ENCODE measurements at places on chromosomes 13 and 19.

- H3K4me3 ChIP-seq: no peak overlapping the region
- no peaks in the 10 kb centered on the region for H3K27me3 ChIP-seq
- H3K27ac ChIP-seq: no peak overlapping the region
- DNase-seq: no peak
Measured at GRCh38 chr13:92259046-92259445, 860.6 kb downstream of the GPC5 start.

DNA sequence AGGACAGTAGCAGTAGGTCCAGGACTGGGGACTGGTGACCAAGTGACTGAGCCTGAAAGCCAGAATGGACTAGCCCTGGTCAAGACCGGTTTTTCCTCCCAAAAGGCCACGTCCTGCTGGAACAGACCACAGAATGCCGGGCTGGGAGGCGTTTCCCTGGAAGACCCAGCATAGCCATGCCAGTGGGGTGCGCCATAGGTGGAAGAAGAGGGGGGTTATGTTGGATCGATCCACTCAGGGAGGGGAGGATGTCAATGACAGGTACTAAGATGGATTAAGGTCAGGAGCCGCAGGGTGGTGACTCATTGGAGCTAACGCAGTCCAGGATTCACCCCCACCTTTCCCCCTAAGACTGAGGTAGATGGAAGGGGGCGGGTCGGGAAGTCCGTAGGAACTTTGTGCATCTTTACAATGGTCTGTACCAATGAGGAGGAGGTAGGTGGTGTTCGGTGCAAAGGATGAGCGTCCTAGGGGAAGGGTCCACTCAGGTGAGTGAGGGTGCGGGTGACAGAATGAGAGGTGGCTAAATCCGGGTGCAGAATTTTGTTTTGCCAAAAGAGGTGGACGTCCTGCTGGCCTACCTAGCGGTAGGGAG, 21.0 kb downstream of the VASP start:
- peak overlapping the region; percentile 40 for H3K27ac ChIP-seq
- no peaks in the 10 kb centered on the region for H3K27me3 ChIP-seq

DNA sequence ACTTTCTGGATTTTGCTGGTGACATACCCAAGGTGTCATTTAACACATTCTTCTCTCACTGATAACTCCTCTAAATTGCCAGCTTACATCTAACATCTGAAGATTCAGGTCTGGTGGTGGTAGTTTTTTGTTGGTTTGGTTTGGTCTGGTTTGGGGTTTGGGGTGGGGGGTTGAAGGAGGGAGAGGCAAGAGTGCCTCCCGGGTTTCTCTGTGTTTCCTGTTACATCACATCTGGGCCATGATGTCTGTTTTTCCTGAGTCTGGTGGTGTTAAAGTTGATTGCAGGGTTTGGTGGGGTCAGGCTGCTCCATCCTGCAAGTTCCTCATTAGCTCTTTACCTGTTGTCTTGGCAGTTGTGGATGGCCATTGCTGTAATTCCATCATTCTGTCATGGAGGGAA, 155.8 kb upstream of the UBL3 start:
- no peaks in the 10 kb centered on the region for H3K4me1 ChIP-seq
- H3K36me3 ChIP-seq: no peaks in the 10 kb centered on the region

GRCh38 chr19:42316223-42317211, 3.4 kb downstream of the TMEM145 start:
- H3K27ac ChIP-seq: no peak overlapping the region
- H3K4me3 ChIP-seq: no peak overlapping the region
- H3K36me3 ChIP-seq: no peaks in the 10 kb centered on the region
- no peaks in the 10 kb centered on the region for H3K27me3 ChIP-seq

DNA sequence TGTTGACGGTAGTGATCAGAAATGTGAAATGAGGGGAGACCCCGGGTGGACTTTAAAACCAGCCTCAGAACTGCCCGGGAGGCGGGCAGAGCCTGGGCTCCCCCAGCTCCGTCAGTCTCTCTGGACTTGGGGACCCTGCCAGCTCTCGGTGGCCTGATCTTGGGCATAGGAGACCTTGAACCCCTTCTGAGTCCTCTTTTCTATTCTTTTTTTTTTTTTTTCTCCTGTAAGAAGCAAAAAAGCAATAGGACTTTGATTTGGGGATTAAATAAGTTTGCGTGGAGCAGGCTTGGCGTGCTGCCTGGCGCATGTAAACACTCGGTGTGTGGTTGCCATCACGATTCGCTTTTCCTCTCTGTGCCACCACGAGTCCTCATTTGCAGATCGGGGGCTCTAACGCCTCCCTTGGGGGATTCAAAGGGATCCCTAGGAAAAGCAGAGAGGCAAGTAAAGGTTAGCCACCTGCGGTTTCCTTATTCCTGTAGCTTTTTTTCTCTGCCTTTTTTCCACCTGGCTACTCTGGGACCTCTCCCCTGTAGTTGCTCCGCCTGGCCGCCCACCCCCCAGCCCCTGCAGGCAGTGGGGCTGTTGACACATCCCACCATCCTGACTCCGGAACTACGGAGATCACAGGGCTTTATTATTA, 1.3 kb downstream of the SAFB start:
- peak overlapping the region; percentile 87 for H3K4me3 ChIP-seq
- peak overlapping the region; percentile 92 for H3K27ac ChIP-seq
- peaks cover 65% of the 10 kb centered on the region for H3K36me3 ChIP-seq
- peaks cover 24% of the 10 kb centered on the region for H3K4me1 ChIP-seq
- H3K27me3 ChIP-seq: no peaks in the 10 kb centered on the region

DNA sequence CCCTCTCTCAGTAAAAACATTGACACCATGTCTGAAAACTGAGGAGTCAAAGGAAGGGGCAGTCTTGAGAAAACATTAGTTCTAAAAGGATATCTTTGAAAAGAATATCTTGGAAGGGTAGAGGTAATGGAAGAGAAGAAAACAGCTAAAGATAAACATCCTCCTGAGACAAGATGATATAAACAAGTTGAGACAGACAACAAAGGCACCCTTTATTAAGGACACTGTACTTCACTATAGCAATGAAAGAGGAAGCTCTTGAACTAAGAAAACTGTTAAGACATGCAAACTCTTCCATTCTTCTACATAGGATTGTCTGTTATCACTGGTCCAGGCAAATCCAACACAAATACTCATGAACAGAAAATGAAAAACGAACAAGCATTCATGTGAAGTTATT, 46.3 kb downstream of the MTMR6 start:
- H3K36me3 ChIP-seq: no peaks in the 10 kb centered on the region
- no peak for DNase-seq
- no peaks in the 10 kb centered on the region for H3K4me1 ChIP-seq

GRCh38 chr13:104021806-104022397, 955.7 kb upstream of the SLC10A2 start:
- H3K4me3 ChIP-seq: no peak overlapping the region
- H3K4me1 ChIP-seq: no peaks in the 10 kb centered on the region
- DNase-seq: no peak
- no peaks in the 10 kb centered on the region for H3K27me3 ChIP-seq
- no peak overlapping the region for H3K27ac ChIP-seq

GRCh38 chr19:42201489-42202289, 15.8 kb downstream of the DEDD2 start:
- H3K4me1 ChIP-seq: peaks cover 42% of the 10 kb centered on the region
- H3K4me3 ChIP-seq: no peak overlapping the region
- no peaks in the 10 kb centered on the region for H3K27me3 ChIP-seq
- H3K36me3 ChIP-seq: peaks cover 23% of the 10 kb centered on the region
